Stimulated activated CD8-positive, alpha-beta memory T cell treated with anti-CD3 and anti-CD28 coated beads, Interleukin-4, amount 100 ng/mL, for 1 hour (primary cell): ENCODE measurements at places on chromosomes 7 and 10.

GRCh38 chr7:20233362-20233761, 16.2 kb upstream of the MACC1 start:
- no peak for DNase-seq

GRCh38 chr10:3350205-3350604, 177.6 kb upstream of the PITRM1 start:
- no peak for DNase-seq

- DNase-seq = no peak
These were observed 116.0 kb downstream of the VTI1A start for GRCh38 chr10:112562809-112563663.

DNA sequence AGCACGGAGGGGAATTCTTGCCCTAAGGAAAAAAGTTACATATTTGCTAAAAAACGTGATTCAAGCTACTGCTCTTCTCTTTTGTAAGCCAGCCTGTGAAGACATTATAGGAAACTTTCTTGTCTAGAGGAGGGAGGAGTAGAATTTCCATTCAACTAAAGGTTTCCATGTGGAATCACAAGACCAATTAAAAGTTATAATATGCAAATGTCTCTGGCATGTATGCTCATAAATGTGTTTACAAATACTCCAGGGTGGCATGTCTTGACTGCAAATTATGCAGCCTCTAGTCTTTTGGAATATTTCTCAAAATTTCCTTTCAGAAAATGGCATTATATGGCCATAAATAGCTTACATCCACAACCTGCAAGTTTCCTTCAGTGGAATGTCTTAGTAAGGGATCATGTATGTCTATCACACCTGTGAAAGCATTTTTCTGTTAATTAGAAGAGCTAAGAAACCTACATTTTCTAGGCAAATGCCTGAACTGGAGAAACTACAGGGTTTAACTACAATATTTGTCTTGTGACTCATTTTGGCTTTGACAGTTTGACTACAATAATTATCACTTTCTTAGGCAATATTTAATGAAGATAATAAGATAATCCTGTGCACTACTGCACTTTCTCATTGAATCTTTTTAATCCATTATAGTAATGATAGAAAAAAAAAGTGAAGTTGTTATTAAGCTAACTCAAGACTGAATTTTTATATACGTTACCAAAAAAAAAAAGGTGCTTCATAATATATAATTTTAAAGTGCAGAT, 111.1 kb upstream of the C10orf90 start:
- DNase-seq = no peak

DNA sequence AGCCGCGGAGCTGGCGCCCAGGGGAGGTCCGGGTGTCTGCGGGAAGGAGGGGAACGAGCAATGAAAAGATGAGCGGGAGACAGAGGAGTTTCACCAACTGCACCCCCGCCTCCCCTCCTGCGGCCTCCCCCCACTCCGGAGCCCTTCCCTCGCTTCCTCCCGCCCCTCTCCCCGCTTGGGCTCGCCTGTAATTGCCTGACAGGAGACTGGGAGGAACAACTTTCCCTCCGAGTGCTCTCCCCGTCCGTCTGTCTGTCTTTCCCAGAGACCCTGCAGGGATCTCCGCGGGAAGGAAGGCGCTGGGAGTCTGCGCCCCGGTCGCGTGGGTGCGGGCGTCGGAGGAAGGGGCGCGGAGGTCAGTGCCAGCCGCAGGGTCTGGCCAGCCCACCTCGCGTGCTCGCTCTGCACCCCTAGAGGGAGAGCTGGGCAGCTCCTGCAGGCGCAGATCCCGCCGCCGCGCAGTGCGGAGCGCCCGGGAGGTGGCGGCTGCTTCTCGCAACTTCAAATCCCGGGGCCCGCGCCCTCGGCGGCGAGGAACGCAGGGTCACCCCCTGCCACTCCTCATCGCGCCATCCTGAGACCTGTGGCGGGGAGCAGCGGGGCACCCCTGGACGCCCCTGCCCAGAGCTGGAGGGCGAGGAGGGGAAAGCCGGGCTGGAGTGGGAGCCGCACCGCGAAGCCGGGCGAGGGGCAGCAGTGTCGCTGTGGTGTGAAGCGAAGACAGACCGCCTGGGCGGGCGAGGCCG, 511 bp upstream of the NRP1 start:
- DNase-seq = no peak

GRCh38 chr10:31578181-31578852, 259.3 kb downstream of the ZEB1 start:
- no peak for DNase-seq

GRCh38 chr7:157558061-157558460, 221.3 kb downstream of the DNAJB6 start:
- no peak for DNase-seq

DNA sequence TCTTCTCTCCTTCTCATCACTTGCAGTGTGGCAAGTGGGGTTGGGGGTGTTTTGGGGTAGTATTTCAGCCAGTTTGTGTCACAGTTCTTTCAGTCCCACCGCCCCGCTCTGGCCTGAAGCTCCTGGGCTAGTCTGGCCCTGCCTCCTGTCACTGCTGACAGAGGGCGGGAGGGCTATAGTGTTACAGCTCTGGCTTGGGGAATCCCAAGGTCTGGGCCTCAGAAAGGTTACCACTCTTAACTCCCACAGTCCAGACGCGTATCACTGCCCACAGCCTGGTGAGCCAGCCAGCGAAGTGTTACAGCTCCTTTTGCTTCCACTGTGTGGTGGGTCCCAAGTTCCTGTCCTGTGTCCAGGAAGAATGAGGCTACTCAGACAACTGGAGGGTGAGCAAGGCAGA, 56.0 kb downstream of the ZNF777 start:
- DNase-seq = no peak

DNA sequence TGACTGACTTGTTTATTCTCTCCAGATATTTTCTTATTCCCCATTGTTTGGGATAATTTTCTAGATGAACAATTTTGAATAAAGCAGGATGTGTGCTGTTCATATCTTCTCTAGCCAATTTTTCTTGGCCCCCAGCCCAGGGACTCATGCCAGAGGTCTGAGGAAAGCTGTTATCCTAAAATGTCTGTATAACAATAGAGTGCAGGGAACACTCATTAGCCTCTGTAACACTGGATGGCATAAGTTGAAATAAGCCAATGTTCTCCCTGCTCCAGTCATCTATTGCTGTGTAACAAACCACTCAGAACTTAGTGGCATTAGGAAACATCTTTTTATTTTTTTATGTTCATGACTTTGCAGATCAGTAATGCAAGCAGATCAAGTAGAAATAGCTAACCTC, 121.7 kb upstream of the TRIM24 start:
- no peak for DNase-seq
